Natural killer cell (primary cell): ENCODE measurements at places on chromosomes 16 and 17. TPM values are rescaled to one million over a fixed set of nuclear protein-coding genes. Genes with fewer than 3 reads are reported as not detected.

DNA sequence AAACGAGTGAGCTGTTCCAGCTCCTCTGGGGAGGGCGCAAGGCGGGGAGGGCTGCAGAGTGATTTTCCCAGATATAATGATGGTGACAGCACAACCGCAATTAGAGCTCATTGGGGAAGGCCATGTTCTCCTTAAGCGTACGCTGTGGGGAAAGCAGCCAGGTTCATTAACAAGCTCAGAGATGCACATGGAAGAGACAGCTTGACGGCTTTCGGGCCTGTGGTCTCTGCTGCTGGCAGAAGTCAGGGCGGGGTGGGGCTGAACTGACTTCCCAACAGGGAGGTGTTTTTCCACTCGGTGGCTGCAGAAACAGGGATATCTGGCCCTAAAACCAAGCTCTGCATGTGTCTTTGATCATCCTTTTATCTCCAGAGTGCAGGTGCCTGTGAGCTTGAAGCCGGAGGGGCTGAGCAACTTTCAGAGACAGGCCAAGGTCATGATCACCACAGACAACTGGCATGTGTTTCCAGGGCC is 24.0 kb upstream of the CACNG1 start:
- H3K36me3 ChIP-seq = no peaks in the 10 kb centered on the region
- no peak overlapping the region for H3K4me3 ChIP-seq
- DNase-seq = no peak
- no peaks in the 10 kb centered on the region for H3K4me1 ChIP-seq

Gene TPPP3
- 1.4 TPM for total RNA-seq

DNA sequence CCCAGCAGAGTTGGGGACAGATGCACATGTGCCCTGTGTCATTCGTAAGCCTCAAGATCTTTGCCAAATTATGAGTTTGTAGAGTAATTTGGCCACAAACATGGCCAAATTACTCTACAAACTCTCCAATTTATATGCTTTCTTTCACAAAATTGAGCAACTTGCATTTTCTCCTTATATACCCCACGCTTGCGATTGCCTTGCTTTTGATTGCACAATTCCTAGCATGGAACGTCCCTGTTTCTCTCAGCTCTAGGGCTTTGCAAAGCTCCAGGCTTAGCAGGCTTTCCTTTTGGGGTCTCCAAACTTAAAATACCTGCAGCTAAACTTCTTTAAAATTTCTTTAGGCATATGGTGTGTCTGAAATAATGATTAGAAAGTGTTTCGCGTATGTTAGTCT is 28.5 kb upstream of the MAF start:
- no peak overlapping the region for H3K27ac ChIP-seq
- no peaks in the 10 kb centered on the region for H3K27me3 ChIP-seq
- no peak for DNase-seq
- no peak overlapping the region for H3K4me3 ChIP-seq

DNA sequence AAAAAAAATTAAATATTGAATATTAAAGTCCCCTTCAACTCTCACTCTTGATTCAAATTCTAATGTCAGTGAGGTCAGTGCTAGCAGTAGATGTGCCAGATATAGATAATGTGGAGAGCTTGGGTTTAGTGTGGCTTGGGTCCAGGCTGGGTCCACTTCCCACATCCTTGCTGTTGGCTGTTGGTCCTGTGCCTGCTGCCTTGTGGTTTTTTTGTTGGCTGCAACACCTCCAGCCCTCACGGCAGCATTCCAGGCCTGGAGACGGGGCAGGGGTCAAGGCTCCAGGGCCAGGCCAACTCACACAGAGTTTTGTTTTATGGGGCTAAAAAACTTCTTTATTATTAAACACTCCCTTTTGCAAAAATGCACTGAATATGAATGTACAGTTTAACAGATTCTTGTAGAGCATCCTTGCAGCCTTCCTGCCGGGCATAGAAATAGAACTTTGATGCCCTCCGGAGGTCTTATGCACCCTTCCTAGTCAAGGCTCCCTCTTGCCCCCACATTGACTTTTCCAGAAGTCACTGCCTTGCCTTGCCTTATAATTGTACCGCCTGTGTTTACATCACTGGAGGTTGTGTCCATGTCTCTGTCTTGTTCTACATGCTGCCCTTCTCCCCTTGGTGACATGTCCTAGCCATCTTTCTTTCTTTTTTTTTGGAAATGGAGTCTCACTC is 25.5 kb upstream of the MYO15B start:
- DNase-seq = peak; percentile 19
- H3K36me3 ChIP-seq = peaks cover 56% of the 10 kb centered on the region
- H3K4me3 ChIP-seq = no peak overlapping the region
- no peaks in the 10 kb centered on the region for H3K27me3 ChIP-seq
- H3K27ac ChIP-seq = no peak overlapping the region

- DNase-seq = peak; percentile 67
- no peaks in the 10 kb centered on the region for H3K27me3 ChIP-seq
- H3K27ac ChIP-seq = no peak overlapping the region
- no peak overlapping the region for H3K4me3 ChIP-seq
- H3K4me1 ChIP-seq = peaks cover 49% of the 10 kb centered on the region
Measured at GRCh38 chr17:57597531-57598453, 147.3 kb downstream of the CCDC182 start.

Gene HBA2
- 9.9 TPM for total RNA-seq

Gene ATP2C2
- total RNA-seq = not detected

Gene TBX6
- 1.1 TPM for total RNA-seq

Gene CLUH
- 43.5 TPM for total RNA-seq

Gene ADGRG3
- 20.7 TPM for total RNA-seq

DNA sequence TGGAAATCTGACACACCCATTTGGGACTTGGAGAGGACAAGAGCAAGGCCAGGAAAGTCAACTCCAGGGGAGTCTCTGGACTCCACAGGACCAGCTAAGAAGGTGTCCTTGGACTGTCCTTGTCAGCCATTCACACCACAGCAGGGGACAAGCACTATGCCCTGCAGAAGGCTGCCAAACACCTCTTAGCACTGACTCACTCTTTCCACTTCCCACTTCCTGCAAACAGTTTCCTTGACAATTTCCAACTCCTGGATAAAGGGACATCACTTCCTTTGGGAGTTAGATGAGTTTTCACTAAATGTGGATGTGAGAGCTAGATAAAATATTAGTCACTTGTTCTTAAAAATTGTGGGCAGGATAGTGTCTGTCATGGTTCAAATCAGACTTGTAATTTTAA is 37.8 kb upstream of the BCAR1 start:
- H3K4me3 ChIP-seq = no peak overlapping the region
- peaks cover 19% of the 10 kb centered on the region for H3K4me1 ChIP-seq
- no peak overlapping the region for H3K27ac ChIP-seq
- no peak for DNase-seq
- H3K36me3 ChIP-seq = peaks cover 13% of the 10 kb centered on the region

Gene ABCC12
- not detected for total RNA-seq

GRCh38 chr17:62966426-62967204 is 580 bp downstream of the TANC2 start:
- H3K4me3 ChIP-seq = peak overlapping the region; percentile 80
- H3K36me3 ChIP-seq = no peaks in the 10 kb centered on the region
- peak overlapping the region; percentile 82 for H3K27ac ChIP-seq
- no peak for DNase-seq
- H3K4me1 ChIP-seq = peaks cover 15% of the 10 kb centered on the region
- H3K27me3 ChIP-seq = no peaks in the 10 kb centered on the region

DNA sequence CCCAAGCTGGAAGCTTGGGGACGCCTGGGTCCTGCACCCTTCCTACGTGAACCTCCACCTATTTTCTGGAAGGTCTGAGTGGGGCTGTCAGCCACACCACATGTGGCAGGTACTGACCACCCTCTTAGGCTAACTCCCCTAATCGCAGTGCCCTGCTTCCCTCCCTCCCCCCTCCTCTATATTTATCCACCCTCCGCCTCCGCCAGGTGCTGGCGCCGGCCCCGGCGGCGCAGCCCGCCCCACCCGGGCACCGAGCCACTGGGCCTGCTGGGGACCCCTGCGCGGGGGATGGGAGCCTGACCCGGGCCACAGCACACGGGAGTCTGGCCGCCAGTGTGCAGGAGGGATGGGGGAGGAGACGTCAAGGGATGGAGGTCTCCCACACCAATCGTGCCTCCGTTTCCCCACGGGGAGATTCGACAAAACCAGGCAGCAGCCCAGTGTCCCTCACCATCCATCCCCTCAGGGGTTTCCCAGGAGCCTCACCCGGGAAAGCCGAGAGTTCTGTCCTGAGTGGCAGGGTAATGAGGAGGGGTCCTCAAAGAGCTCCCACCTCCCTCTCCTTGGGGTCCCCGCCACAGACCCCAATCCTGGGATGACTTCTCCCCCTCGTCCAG is 1.3 kb downstream of the PLEKHH3 start:
- no peak overlapping the region for H3K4me3 ChIP-seq
- DNase-seq = no peak
- H3K27me3 ChIP-seq = peaks cover 47% of the 10 kb centered on the region
- peaks cover 76% of the 10 kb centered on the region for H3K4me1 ChIP-seq
- H3K27ac ChIP-seq = no peak overlapping the region
- no peaks in the 10 kb centered on the region for H3K36me3 ChIP-seq

Gene TMEM100
- total RNA-seq = not detected

Gene OR1A1
- total RNA-seq = not detected

GRCh38 chr17:8679126-8679525 is 48.6 kb upstream of the MYH10 start:
- no peak overlapping the region for H3K4me3 ChIP-seq
- H3K27me3 ChIP-seq = no peaks in the 10 kb centered on the region
- H3K36me3 ChIP-seq = no peaks in the 10 kb centered on the region
- H3K27ac ChIP-seq = no peak overlapping the region
- no peak for DNase-seq
- no peaks in the 10 kb centered on the region for H3K4me1 ChIP-seq

Gene PHKG2
- total RNA-seq = 86.1 TPM

DNA sequence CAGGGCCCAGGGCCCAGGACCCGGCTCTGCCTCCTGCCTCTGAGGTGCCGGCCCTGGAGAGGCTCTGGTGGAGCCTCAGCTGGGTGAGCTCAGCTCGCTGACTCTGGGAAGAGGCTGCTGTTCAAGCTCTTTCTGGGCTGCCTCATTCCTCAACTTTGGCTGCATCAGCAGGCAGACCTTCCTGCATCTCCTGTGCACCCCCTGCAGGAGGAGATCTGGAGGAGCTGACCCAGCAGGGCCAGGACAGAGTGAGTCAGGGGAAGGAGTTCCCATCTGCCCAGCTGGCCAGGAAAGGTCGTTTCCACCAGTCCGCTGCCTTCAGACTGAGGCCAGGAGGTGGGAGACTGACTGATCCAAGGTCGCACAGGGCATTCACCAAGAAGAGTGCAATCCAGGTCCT is 10.7 kb downstream of the CRHR1 start:
- DNase-seq = no peak
- no peak overlapping the region for H3K27ac ChIP-seq
- H3K36me3 ChIP-seq = no peaks in the 10 kb centered on the region
- no peak overlapping the region for H3K4me3 ChIP-seq

DNA sequence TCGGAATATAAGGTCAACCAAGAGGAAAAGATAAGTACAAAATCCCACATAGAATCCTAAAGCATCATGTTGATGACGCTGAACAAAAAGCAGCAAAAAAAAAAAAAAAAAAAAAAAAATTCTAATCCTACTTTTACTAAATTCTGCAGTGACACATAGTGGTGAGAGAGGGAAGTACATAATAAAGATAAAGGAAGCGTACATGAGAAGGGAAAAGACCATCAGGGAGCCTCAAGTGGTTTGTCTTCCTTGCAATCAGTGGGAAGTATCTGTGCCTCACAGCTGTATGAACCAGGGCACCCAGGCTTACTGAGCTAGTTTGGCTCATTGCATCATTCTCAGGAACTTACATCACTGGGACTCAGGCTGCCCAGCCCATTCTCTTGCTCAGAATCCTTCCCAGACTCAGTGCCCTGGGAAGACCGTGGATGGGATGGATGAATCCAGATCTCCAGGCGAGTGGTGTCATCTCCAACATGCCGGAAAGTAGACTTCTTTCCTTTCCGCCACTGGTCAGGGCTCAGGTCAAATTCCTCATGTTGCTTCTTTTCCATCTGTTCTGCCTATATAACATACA is 21.2 kb downstream of the SMG6 start:
- no peak overlapping the region for H3K4me3 ChIP-seq
- no peaks in the 10 kb centered on the region for H3K4me1 ChIP-seq
- H3K27me3 ChIP-seq = no peaks in the 10 kb centered on the region
- peak; percentile 82 for DNase-seq
- H3K36me3 ChIP-seq = peaks cover 49% of the 10 kb centered on the region
